HepG2 (cell line): ENCODE measurements at places on chromosomes 3 and 15. TPM values are rescaled to one million over a fixed set of nuclear protein-coding genes. Genes with fewer than 3 reads are reported as not detected.

- no peak overlapping the region for H3K27ac ChIP-seq
- no peaks in the 10 kb centered on the region for H3K27me3 ChIP-seq
- peaks cover 19% of the 10 kb centered on the region for H3K4me1 ChIP-seq
- H3K4me3 ChIP-seq: no peak overlapping the region
- H3K36me3 ChIP-seq: peaks cover 20% of the 10 kb centered on the region; the same call in 2 of the 3 replicates
- DNase-seq: no peak
These were observed 46.8 kb upstream of the GATM start for GRCh38 chr15:45425135-45425534.

- peak overlapping the region; percentile 75 for H3K27ac ChIP-seq
- 0 out of 2 replicates have a peak, but pooled peaks cover 2% of the 10 kb centered on the region for H3K36me3 ChIP-seq
- H3K4me1 ChIP-seq: peaks cover 53% of the 10 kb centered on the region
- no peaks in the 10 kb centered on the region for H3K27me3 ChIP-seq
- peak; percentile 23 for DNase-seq
These were observed 698 bp downstream of the IL1RAP start for GRCh38 chr3:190514413-190515153.

Gene RBP2
- total RNA-seq: 2.5 TPM in 2 replicates

DNA sequence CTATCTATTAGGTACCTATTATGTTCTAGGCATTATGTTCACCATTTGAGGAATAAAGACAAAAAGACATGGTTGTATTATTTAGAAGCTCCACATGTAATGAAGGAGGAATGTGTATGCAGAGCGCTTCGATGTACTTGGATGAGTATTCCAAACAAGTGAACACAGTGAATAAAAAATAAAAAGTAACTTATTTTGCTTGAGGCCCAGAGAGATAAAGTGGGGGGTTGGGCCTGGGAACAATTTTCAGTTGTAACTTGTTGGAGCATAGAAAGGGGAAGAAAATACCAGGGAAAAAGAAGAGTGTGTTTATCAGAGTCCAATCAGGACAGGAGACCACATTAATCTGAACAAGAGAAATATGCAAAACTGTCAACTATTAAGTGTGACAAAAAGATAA lies 445.7 kb upstream of the BCHE start:
- no peak for DNase-seq
- no peaks in the 10 kb centered on the region for H3K27me3 ChIP-seq
- H3K4me3 ChIP-seq: no peak overlapping the region
- no peaks in the 10 kb centered on the region for H3K36me3 ChIP-seq
- H3K4me1 ChIP-seq: no peaks in the 10 kb centered on the region

Gene ZNF774
- 0.98 and 1.4 TPM in 2 replicates for total RNA-seq

DNA sequence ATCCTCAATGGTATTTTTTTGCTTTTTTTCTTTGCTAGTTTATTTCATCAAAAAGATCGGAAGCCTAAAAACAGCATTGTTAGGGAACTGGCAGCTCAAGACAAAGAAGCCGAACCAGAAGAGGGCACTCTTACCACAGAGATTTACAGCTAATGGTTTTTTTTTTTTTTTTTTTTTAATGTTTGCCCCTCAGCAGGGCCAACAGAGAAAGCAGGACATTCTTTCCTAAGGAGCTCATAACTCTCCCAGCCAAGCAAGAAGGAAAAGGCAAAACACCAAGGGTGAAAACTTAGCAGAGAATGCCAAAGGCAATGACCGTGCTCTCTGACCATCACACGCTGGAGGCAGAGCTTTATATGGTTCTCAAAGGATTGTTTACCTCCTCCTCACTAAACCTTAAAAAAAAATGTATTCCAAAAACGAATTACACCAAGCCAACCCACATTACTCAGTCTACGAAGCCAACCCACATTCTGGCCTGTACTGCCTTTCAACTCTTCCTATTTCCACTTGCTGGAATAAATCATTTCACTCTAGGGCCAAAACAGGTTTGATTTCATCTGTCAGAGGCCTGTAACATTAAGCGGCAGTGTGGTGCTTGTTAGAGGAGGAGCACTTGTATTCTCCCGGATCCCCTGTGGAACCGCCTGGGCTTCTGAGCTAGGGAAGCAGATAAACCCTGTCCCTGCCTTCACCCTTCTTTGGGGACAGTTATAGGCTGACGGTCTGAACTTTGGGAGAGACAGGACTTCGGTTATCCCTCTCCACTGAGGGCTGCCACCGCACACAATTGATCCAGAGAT lies 35.6 kb upstream of the GYG1 start:
- H3K36me3 ChIP-seq: no peaks in the 10 kb centered on the region
- H3K4me1 ChIP-seq: peaks cover 43% of the 10 kb centered on the region
- no peak overlapping the region for H3K27ac ChIP-seq
- H3K27me3 ChIP-seq: no peaks in the 10 kb centered on the region
- 0 out of 2 replicates have a peak overlapping the region, but pooled peaks have one; percentile 2 for H3K4me3 ChIP-seq

Gene LYZL4
- not detected in 2 replicates for total RNA-seq

- DNase-seq: no peak
- no peak overlapping the region for H3K4me3 ChIP-seq
- no peak overlapping the region for H3K27ac ChIP-seq
- no peaks in the 10 kb centered on the region for H3K36me3 ChIP-seq
- no peaks in the 10 kb centered on the region for H3K4me1 ChIP-seq
These were observed 160.1 kb upstream of the UBE2E1 start for GRCh38 chr3:23645533-23646183.

Gene SSUH2
- 36.2 and 38.1 TPM in 2 replicates for total RNA-seq

DNA sequence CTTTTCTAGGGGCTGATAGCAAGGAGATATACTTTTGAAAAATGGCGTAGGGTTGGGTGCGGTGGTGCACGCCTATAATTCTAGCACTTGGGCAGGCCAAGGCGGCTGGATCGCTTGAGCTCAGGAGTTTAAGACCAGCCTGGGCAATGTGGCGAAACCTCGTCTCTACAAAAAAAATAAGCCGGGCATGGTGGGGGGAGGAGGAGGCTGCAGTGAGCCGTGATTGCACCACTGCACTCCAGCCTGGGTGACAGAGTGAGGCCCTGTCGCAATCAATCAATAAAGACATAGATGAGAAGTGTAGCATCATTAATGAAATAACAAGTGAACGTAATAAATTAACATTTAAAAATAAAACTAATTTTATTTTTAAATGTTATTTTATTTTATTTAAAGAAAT lies 134.6 kb downstream of the SLCO3A1 start:
- no peak overlapping the region for H3K4me3 ChIP-seq
- H3K4me1 ChIP-seq: no peaks in the 10 kb centered on the region
- no peak overlapping the region for H3K27ac ChIP-seq
- peaks cover 9% of the 10 kb centered on the region; the same call in 1 of the 3 replicates for H3K27me3 ChIP-seq
- no peak for DNase-seq

Gene QTRT2
- total RNA-seq: 33.4 and 38.0 TPM in 2 replicates

- H3K27me3 ChIP-seq: no peaks in the 10 kb centered on the region
These were observed 85.0 kb upstream of the P3H2 start for GRCh38 chr3:190205739-190206138.

DNA sequence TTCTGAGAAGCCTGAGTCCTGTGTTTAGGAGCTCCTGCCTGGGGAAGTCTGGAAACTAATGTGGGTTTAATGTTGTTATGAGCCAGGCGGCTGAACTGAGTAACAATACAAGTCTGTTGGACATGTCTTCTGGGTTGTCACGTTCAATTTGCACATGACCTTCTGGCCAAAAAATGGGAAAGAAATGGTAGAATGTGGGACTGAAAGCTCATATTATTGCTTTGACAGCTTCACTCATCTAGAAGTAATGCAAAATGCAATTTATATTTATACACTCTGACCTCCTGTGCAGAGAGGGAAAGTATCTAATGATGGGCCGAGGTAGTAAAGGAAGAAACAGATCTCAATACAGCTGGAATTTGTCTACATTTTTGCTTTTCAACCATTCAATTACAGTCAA lies 75.8 kb downstream of the NR2F2 start:
- no peak overlapping the region for H3K4me3 ChIP-seq
- 0 out of 2 replicates have a peak, but pooled peaks cover 10% of the 10 kb centered on the region for H3K4me1 ChIP-seq
- DNase-seq: no peak
- peaks cover 50% of the 10 kb centered on the region for H3K27me3 ChIP-seq
- no peaks in the 10 kb centered on the region for H3K36me3 ChIP-seq
- H3K27ac ChIP-seq: no peak overlapping the region

DNA sequence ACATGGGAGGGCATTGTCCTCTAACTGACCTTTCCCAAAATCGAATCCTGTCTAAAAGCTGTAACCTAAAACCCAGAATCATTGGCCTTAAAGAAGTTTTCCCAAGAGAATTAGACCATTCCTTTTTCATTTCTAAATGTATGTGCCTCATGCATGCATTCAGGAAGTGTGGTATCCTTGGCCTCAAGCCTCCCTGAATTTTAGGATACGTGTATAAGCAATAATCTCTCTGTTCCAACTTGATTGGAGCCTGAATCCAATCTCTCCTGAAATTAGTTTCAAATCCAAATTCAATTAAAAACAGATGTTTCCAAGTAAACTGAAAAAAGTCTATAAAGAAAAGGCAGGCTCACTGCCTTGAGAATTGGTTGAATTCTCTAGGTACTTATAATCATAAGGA lies 86.0 kb upstream of the VEPH1 start:
- H3K27ac ChIP-seq: no peak overlapping the region
- H3K4me3 ChIP-seq: no peak overlapping the region
- H3K27me3 ChIP-seq: peaks cover 3% of the 10 kb centered on the region; the same call in 1 of the 3 replicates
- no peaks in the 10 kb centered on the region for H3K4me1 ChIP-seq
- DNase-seq: no peak
- H3K36me3 ChIP-seq: no peaks in the 10 kb centered on the region

DNA sequence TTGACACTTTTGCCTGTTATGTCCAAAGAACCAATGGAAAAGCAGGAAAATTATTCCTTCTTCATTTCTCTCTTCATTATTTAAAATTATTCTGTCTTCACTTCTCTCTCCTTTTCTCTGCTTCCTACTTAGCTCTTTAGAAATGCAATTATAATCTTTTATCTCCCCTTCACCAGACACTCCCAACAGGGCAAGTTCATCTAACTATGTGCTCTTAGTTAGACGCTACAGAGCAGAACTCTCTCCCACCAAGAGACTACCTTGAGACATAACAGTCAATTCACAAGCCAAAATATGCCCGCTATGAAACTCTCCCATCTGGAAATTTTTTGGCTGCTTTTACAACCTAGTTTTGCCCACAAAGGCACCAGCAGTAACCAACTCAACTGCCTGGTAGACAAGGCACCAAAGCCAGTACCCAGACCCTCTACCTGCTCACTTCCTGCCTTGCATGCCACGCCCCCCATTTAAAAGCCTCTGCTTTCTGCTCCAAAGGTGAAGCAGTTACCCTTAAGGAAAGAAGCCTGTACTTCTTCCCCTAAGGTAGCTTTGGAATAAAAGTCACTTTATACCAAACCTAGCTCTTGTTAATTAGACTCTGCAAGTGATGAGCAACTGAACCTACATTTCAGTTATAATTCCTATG lies 28.1 kb downstream of the CCRL2 start:
- no peak for DNase-seq
- H3K27ac ChIP-seq: no peak overlapping the region
- H3K27me3 ChIP-seq: no peaks in the 10 kb centered on the region
- no peak overlapping the region for H3K4me3 ChIP-seq

Gene NDUFB4
- 115 and 117 TPM in 2 replicates for total RNA-seq
